ENCODE measurements at places on chromosomes 1 and 21. TPM values are rescaled to one million over a fixed set of nuclear protein-coding genes. Genes with fewer than 3 reads are reported as not detected.

Gene TRIM17
- total RNA-seq: 7.4 TPM

Gene CD5L
- 4.4 TPM for total RNA-seq

Gene NTMT2
- not detected for total RNA-seq

DNA sequence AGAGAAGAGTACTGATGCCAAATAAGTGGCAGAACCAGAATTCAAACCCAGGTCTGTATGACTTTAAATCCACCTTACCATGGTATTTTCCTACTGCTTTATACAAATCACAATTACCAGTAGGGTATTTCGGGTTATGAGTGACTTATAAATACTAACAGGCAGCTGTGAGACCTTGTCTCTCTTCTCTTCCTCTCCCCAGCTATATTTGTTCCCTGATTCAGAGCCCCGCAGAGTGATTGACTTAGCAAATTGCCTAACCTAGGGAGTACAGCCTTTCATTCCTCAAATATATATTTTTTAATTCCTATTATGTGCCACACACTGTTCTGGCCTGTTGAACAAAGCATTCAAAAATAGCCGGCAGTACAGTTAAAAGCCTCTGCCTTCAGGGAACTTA, 168.0 kb downstream of the CLEC20A start:
- no peak overlapping the region for H3K4me3 ChIP-seq
- DNase-seq: no peak
- no peaks in the 10 kb centered on the region for H3K36me3 ChIP-seq
- H3K4me1 ChIP-seq: no peaks in the 10 kb centered on the region

DNA sequence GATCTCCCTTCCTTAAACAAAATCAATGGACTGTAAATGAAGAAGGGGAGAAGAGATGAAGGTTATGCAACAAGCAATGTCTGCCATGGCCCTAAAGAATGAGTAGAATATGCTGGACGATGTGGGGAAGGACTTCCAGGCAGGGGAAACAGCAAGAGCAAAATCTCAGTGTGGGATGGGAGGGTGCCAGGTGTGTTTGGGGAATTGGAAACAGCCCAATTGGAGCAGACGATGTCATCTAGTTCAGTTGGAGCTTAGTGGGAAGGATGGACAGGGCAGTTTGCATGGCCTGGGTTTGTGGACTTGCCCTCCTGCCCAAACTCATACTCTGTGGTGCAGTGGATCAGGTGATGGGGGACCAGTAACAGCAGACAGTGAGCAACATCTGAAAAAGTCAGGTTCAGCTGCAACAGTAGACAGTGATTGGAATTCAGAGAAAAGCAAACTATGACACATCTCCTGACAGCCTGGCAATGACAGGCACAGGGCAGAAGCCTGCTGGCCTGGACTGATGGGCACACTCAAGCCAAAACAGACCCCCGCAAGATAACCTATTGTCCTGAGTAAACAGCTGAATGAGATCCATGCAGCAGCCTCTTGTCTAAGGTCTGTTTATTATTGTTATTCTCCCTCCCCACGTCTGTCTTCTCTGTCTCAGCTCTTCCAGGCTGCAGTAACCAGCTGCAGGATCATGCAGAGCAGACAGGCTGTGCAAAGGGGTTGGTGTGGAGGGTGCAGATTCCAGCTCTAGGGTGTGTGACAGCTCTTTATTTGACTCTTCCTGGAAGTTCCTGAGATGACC, 50.5 kb upstream of the PRELP start:
- DNase-seq: no peak
- H3K4me1 ChIP-seq: no peaks in the 10 kb centered on the region
